ENCODE measurements at places on chromosomes 2 and 18. TPM values are rescaled to one million over a fixed set of nuclear protein-coding genes. Genes with fewer than 3 reads are reported as not detected.

Gene STARD6
- total RNA-seq: not detected

Gene NAT8
- not detected for total RNA-seq

Gene NTSR2
- not detected for total RNA-seq

Gene REG1B
- not detected for total RNA-seq

Gene DYSF
- total RNA-seq: 0.56 TPM

Gene RIF1
- total RNA-seq: 19.4 TPM

Gene DSC2
- total RNA-seq: 1.3 TPM

Gene NT5C1B
- not detected for total RNA-seq

Gene C1GALT1C1L
- 2.5 TPM for total RNA-seq

Gene TCF23
- not detected for total RNA-seq

Gene DLGAP1
- not detected for total RNA-seq

Gene REG3A
- not detected for total RNA-seq

Gene CEBPZ
- 63.4 TPM for total RNA-seq

Gene DAPL1
- not detected for total RNA-seq

Gene CROCC2
- not detected for total RNA-seq

Gene G6PC2
- not detected for total RNA-seq

Gene GKN1
- 0.48 TPM for total RNA-seq

Gene MYO5B
- 11.8 TPM for total RNA-seq

Gene KLHL14
- not detected for total RNA-seq

Gene GPR45
- total RNA-seq: not detected

Gene IL36G
- not detected for total RNA-seq

Gene PIGN
- total RNA-seq: 8.8 TPM

Gene SERPINB13
- total RNA-seq: not detected

Gene FN1
- 183 TPM for total RNA-seq

Gene CCL20
- 4.3 TPM for total RNA-seq

Gene MTLN
- 133 TPM for total RNA-seq

Gene CCDC102B
- 0.42 TPM for total RNA-seq

Gene SLC8A1
- 0.51 TPM for total RNA-seq

Gene WDR75
- 23.9 TPM for total RNA-seq

Gene LYG2
- 0.17 TPM for total RNA-seq

Gene GTF2A1L
- total RNA-seq: not detected

Gene DHX57
- 20.1 TPM for total RNA-seq

Gene CNGA3
- 0.06 TPM for total RNA-seq

Data from A549 treated with RU486 at 1 μM for 4 hours (cell line).